Vagina (tissue), 2 donors: ENCODE measurements at places on chromosomes 7 and 10.
A peak's percentile ranks its signal among the peaks of the same experiment; 100 is the strongest.

DNA sequence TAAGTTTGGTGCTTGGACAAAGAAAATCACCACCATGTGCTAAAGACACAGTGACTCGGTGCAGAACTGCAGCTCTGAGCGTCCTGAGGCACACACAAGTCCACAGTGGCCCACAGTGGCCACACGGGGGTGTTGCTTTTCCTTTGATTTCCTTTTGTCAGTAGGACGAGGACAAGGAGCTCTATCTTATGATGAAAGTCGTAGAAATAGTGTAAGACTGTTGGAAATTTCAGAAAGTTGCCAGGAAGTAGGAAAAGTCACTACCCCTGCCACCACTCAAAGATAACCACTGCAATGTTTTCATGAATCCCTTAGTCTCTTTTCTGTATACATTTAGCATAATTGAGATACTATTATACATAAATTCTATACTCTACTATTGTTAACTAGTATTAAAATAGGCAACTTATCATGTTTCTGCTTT, 146.0 kb downstream of the TNS3 start:
- no peak overlapping the region for H3K27ac ChIP-seq
- H3K4me3 ChIP-seq = no peak overlapping the region
- H3K4me1 ChIP-seq = no peaks in the 10 kb centered on the region
- no peaks in the 10 kb centered on the region for H3K27me3 ChIP-seq
- no peak for DNase-seq

- H3K36me3 ChIP-seq = no peaks in the 10 kb centered on the region
- DNase-seq = no peak
- no peaks in the 10 kb centered on the region for H3K4me1 ChIP-seq
- H3K27me3 ChIP-seq = no peaks in the 10 kb centered on the region
Measured at GRCh38 chr10:14253079-14253478, 77.6 kb downstream of the FRMD4A start.

GRCh38 chr7:50416527-50417182, 33.5 kb downstream of the FIGNL1 start:
- no peak for DNase-seq
- H3K36me3 ChIP-seq = no peaks in the 10 kb centered on the region
- H3K4me3 ChIP-seq = no peak overlapping the region
- no peaks in the 10 kb centered on the region for H3K4me1 ChIP-seq
- no peak overlapping the region for H3K27ac ChIP-seq
- no peaks in the 10 kb centered on the region for H3K27me3 ChIP-seq

- no peak overlapping the region for H3K27ac ChIP-seq
- H3K4me3 ChIP-seq = no peak overlapping the region
- H3K36me3 ChIP-seq = no peaks in the 10 kb centered on the region
- H3K4me1 ChIP-seq = no peaks in the 10 kb centered on the region
- peak; percentile 52 for DNase-seq
Measured at GRCh38 chr10:112338957-112339356, 35.0 kb upstream of the ACSL5 start.

DNA sequence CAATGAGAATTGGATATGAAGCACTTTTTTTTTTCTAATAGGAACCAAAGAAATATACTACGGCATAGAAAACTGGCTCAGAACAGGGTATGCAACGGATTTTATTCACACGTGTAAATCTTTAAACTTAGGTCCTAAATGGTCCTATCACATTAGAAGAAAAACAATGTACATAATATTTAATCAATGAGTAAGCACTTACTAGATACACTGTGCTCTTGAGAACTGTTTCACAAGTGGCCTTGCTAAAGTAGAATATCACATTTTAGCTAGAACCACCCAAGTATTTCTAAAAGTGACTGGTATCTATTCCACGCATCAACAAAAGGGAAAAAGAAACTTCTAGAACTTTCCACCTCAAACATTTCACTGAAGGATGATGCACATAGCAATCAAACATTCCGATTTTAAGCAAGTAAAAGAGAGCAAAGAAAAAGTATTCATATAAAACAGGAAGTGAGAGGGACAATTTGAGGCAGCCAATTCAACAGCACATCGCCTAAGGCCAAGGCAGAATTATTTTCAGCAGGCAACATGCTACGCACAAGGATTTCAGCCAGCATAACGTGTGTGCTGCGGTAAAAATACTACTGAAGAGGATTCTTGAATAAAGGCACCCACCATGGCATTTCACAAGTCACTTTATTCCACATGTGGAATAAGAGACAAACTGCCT, 55.8 kb downstream of the PARD3 start:
- no peaks in the 10 kb centered on the region for H3K36me3 ChIP-seq
- peaks cover 72% of the 10 kb centered on the region for H3K4me1 ChIP-seq
- H3K27ac ChIP-seq = no peak overlapping the region
- DNase-seq = no peak
- no peak overlapping the region for H3K4me3 ChIP-seq
- no peaks in the 10 kb centered on the region for H3K27me3 ChIP-seq

DNA sequence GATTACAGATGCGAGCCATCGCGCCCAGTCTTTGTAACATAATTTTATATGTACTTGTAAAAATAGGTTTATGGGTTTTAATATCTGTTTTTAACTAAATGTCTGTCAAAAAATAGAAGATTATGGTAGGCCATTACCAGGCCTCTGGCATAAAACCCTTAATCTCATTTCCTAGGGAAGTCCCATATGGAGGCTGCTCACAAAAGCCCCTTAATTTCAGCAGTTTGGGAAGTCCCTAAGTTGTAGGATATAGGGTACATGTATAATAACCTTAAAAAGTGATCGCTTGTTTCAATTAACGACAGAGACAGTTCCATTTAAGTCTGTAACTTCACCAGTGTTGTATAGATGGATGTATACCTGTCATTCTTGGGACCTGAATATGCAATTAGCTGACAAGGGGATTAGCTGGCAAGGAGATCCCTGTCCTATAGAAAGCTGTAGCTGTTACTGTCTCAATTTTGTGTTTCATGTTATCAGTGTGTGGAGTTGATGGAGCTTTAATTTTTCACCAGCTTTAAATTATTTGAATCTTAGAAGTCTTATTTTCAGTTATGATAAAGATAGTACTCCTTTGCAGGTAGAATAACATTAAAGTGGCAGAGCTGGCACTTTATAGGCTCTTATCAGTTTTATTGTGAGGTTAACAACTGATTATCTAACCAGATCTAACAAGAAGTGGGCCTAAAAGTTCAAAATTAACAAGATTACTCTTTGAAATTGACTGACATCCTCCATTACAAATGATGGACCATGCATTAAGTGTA, 10.5 kb downstream of the TRIM24 start:
- H3K27me3 ChIP-seq = no peaks in the 10 kb centered on the region
- no peak for DNase-seq
- no peak overlapping the region for H3K27ac ChIP-seq
- no peaks in the 10 kb centered on the region for H3K4me1 ChIP-seq
- no peaks in the 10 kb centered on the region for H3K36me3 ChIP-seq

DNA sequence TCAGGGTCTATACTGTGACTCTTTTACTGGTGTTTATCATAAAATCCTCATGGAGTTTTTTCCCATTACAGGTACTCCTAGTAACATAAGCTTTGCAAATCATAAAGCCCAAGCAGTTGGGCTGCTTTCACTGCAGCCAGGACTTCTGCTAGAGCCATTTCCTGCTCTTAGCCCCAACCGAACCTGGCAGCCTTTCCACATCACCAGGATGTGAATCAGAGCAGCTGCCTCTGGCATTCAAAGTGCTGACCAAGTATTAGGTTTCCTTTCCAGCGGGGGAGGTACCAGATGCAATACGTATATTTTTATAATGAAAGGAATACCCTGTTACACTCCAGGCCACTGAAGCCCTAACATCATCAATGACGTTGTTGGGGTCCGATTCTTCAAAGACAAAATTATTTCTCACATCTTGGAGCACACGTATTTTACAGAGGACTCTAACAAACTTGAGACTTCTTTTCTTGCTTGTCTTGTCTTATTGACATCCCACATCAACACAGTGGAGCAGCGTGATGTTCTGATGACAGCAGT, 3.6 kb upstream of the HTR5A start:
- H3K4me1 ChIP-seq = no peaks in the 10 kb centered on the region
- no peaks in the 10 kb centered on the region for H3K27me3 ChIP-seq
- no peak overlapping the region for H3K4me3 ChIP-seq
- no peak overlapping the region for H3K27ac ChIP-seq
- no peak for DNase-seq

- H3K36me3 ChIP-seq = no peaks in the 10 kb centered on the region
- H3K4me3 ChIP-seq = no peak overlapping the region
- H3K4me1 ChIP-seq = peaks cover 8% of the 10 kb centered on the region
- H3K27me3 ChIP-seq = no peaks in the 10 kb centered on the region
Measured at GRCh38 chr10:1360558-1361164, 304.5 kb downstream of the WDR37 start.

- DNase-seq = no peak
- no peaks in the 10 kb centered on the region for H3K36me3 ChIP-seq
- no peak overlapping the region for H3K4me3 ChIP-seq
- H3K27ac ChIP-seq = no peak overlapping the region
Measured at GRCh38 chr10:48448796-48449195, 142.3 kb downstream of the MAPK8 start.

DNA sequence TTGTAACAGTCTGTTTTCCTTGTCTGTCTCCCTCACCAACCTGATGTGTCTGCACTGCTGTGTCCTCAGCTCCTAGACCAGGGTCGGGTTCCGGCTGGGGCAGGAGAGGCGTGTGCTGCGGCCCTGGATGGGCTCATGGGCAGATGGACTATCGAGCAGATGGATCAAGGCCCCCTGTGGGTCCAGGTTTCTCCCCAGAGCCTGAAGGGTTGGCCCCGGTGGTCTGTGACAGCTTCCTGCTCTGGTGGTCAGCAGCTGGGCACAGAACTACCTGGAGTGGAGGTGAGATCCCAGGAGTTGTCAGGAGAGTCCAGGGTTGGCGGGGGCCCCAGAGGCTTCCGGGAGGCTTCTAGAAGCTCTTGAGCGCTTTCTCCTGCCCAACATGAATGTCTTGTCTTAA, 75.1 kb downstream of the GRK5 start:
- H3K27me3 ChIP-seq = no peaks in the 10 kb centered on the region
- no peaks in the 10 kb centered on the region for H3K36me3 ChIP-seq
- peak overlapping the region; percentile 52 for H3K27ac ChIP-seq
